Cardiac muscle cell (in vitro differentiated cells and primary cell): ENCODE measurements at places on chromosomes 12 and 14. TPM values are rescaled to one million over a fixed set of nuclear protein-coding genes. Genes with fewer than 3 reads are reported as not detected.

AQP2 gene
- total RNA-seq, result not detected in 2 replicates

SIX1 gene
- total RNA-seq, result 0.12 and 1.8 TPM in 2 replicates

DNA sequence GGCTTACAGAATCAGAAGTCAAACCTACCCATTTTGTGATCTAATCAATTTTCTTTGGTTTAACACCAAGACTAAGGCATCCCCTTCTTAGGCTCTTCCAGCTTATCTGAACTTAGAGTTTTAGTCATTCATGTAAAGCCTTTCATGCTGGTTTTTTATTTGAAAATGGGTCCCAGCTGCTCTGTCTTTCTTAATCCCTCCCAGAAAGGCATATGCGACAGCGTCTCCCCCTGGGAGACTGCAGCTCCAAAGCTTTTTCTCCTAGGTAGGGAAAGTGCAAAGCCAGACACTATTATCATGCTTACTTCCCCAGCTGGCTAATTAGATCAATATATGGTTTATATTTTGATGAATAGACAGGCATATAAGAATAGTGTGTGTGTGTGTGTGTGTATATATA is 96.6 kb upstream of the E2F7 start:
- H3K4me3 ChIP-seq, result no peak overlapping the region
- DNase-seq, result no peak
- no peaks in the 10 kb centered on the region for H3K4me1 ChIP-seq

GRCh38 chr12:122730215-122731014 is at the start of gene HCAR1:
TSS of gene HCAR1 (minus strand) at chr12:122730844. CDS start at chr12:122730339, 505 bp downstream.
- H3K4me3 ChIP-seq, result no peak within 1 kb of the TSS
- no peak within 1 kb of the TSS for H3K27ac ChIP-seq
- no peaks in the 10 kb centered on the region for H3K36me3 ChIP-seq

TOMM20L gene
- not detected in 2 replicates for total RNA-seq

GRCh38 chr14:96268431-96269358 is 12.7 kb downstream of the BDKRB1 start:
- no peaks in the 10 kb centered on the region for H3K4me1 ChIP-seq
- no peak overlapping the region for H3K27ac ChIP-seq
- no peaks in the 10 kb centered on the region for H3K27me3 ChIP-seq
- no peaks in the 10 kb centered on the region for H3K36me3 ChIP-seq

- peak overlapping the region; percentile 43 for H3K27ac ChIP-seq
- H3K27me3 ChIP-seq, result no peaks in the 10 kb centered on the region
- H3K4me3 ChIP-seq, result no peak overlapping the region
- peaks cover 13% of the 10 kb centered on the region for H3K4me1 ChIP-seq
- H3K36me3 ChIP-seq, result no peaks in the 10 kb centered on the region
- DNase-seq, result no peak
These were observed 12.4 kb downstream of the TNS2 start for GRCh38 chr12:53062011-53062961.
